Left ventricle myocardium inferior (tissue), 1 donor: ENCODE measurements at places on chromosomes 7 and 10. TPM values are rescaled to one million over a fixed set of nuclear protein-coding genes. Genes with fewer than 3 reads are reported as not detected.

GRCh38 chr7:131546583-131547141 is 9.8 kb downstream of the PODXL start:
- no peak for DNase-seq

- DNase-seq = no peak
Observed at GRCh38 chr7:7051206-7051877, 131.0 kb upstream of the C1GALT1 start.

- no peak for DNase-seq
Observed at GRCh38 chr7:336810-337566, 47.0 kb downstream of the FOXL3 start.

DNA sequence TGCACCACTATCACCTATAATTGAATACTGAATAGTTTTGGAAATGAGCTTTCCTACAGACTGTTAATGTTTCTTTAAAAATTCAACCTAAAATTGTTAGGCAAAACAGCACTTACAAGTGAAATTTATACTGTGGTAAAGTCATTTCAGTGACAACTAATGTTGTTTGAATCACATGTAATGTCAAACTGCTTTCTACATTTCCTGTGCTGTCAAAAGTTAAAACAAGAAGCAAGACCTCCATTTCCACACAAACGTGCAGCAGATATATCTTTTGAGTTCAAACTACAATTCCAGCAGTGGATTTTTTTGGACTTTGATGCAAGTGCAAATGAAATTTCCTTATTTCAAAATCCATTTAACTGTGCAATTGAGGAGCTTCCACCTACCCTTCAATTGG is 199.8 kb downstream of the RNLS start:
- DNase-seq = no peak

Gene SERPINE1
- 4.3 TPM for total RNA-seq

Gene PRKCQ
- 0.16 TPM for total RNA-seq

GRCh38 chr10:31011665-31012022 is 20.0 kb downstream of the ZNF438 start:
- no peak for DNase-seq

DNA sequence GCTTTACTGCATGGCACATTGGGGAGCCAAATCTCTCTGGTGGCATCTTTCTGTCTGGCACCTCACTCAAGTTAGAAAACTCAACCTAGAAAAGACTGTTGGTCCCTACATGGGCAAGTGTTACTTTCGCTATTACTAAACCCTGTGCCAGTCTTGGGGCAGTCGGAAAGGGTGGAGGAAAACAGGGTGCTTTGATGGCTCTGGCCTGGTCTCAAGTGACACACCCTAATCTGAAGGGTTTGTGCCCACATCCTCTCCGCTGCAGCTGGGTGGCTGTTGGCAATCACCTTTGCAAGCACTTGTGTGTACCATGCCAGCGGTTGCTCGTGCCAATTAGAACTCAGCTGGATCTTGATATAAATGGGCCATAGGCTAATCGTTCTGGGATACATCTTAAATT is 159.8 kb upstream of the ITGB1 start:
- no peak for DNase-seq

DNA sequence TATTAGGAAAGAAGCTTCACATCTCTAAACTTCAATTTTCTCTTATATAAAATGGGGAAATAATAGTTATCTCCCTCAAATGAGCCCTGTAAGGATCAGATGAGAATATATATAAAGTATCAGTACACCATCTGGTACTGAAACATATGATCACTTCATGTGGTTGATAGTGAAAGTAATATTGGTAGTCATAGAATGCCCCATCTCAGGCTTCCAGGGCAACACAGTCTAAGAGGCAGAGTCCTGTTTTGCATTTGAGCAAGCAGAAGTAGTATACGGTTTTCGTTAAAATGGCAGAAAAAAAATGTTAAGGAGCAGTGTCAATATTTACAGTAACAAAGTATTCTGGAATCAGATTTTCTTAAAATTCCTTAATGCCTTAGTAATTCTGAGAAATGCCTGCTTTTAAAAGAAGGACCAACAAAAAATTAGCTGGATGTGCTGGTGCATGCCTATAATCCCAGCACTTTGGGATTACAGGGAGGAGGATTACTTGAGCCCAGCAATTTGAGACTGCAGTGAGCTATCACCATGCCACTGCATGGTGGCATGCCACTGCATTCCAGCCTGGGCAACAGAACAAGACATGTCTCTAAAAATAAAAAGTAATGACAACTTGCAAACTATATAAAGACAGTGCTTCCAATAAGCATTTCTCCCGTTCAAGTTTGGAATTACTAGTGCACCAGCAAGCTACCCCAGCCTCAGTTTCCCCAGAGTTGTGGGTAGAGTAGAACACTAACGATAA is 19.8 kb downstream of the KBTBD2 start:
- peak; percentile 25 for DNase-seq

Gene CALHM3
- total RNA-seq = not detected

GRCh38 chr7:143374561-143374960 is 6.6 kb upstream of the ZYX start:
- no peak for DNase-seq
